Stimulated activated CD4-positive, alpha-beta T cell treated with anti-CD3 and anti-CD28 coated beads, TNF-alpha, amount 100 ng/mL, for 24 hours (primary cell): ENCODE measurements at places on chromosomes 2 and 18.

DNA sequence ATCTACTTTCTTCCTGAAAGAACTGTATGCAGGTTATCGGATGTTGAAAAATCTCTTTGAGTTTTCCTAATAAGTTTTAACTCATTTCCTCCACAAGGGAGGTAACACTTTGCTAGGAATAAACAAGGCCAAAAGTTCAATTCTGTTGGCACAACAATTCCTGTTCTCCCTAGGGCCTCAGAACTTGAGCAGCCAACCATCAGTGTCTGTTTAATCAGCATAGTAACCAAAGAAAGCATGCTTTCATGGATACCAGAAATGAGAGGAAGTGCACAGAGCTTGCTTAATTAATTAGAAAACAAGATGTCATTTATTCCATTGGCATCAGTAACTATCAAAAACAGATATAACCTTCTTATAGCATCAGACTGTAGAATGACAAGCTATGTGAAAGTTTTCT is 503.2 kb upstream of the CNTNAP5 start:
- no peak for DNase-seq

DNA sequence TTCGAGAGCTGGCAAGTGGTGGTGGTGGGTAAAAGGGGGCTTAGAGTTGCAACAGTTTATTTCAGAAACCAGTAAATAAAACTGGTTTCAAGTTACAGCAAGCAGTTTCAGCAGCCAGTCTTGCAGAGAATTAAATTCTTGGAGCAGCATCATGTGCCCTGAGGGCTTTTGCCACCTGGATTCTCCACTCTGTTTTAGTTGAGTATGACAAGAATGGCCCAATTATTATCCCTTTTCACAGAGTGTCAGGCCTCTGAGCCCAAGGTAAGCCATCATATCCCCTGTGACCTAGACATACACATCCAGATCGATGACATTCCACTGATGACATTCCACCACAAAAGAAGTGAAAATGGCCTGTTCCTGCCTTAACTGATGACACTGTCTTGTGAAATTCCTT is 72.8 kb upstream of the FANCL start:
- DNase-seq = no peak

- no peak for DNase-seq
Measured at GRCh38 chr2:215748446-215748845, 264.9 kb downstream of the MREG start.

- DNase-seq = no peak
Measured at GRCh38 chr18:26405190-26405801, 143.1 kb downstream of the KCTD1 start.

- DNase-seq = no peak
Measured at GRCh38 chr2:47230418-47230817, 75.3 kb upstream of the STPG4 start.

DNA sequence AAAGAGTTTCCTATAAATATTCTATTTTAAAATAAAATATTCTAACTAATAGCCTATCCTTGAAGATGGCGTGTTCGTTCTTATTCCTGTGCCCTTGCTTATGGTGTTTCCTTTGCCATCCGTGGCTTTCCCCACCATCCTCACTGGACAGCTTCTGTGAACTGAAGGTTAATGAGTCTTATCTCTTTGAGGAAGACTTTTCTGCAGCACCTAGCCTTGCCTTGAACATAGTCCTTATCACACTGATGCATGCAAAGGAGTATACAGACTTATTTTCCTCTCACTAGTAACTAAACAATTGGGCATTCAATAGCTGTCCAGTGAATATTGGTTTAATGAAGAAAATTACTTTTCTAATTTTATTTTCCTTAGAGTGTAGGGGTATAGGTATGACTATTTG is 88.1 kb downstream of the GULP1 start:
- DNase-seq = no peak

DNA sequence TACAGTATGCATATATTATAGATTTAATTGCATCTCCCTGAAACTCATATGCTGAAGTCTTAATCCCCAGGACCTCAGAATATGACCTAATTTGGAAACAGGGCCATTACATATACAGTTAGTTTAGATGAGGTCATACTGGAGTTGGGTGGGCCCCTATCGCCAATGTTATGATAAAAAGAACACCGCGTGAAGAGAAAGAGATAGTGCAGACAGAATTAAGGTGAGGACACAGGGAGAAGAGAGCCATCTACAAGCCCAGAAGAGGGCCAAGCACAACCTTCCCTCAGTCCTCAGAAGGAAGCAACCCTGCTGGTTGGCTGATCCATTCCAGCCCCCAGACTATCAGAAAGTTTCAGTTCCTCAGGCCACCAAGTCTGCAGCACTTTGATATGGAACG is 311.9 kb upstream of the RAB6C start:
- no peak for DNase-seq

DNA sequence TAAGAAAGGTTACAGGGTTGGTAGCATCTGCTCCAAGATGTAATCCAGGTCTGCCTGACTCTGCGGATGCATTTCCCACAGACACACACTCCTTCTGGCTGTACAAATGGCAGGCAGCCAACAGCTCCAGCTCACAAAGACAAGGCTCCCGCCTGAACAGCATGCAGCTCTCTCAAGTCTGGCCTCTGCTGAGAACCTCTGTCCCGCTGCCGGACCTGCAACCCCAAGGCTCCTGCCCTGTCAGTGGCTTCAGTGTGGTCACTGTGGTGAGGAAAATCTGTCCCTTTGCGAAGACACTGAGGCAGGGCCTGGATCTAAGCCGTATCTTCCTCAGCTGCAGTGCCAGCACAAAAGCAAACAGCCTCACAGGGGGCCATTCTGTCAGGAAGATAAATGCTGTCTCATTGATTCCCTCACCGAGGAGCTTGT is 469.3 kb upstream of the MEX3C start:
- DNase-seq = no peak

GRCh38 chr2:234981197-234982095 is 29.6 kb downstream of the SH3BP4 start:
- no peak for DNase-seq

DNA sequence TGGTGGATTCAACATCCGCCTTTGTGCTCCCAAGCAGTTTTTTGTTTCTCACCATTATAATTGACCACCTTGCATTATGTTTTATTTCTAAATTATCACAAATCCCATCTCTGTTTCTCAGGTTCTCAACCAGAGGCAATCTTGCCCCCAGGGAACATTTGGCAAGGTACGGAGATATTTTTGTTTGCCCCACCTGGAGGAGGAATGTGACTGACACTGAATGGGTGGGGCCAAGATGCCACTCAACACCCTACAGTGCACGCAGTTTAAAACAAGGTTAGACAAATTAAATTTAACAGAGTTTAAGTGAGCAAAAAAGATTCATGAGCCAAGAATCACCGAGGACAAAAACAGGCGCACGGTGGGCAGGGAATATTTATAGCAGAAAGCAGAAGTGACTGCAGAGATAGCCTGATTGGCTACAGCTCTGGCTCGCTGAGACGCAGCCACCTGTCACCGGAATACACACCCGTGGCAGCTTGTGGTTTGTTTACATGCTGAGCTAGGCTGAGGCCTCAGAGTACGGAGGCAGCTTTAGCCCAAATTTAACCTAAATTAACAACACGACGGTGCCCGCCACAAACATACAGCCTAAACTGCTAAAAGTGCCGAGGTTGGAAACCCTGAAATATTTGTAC is 150.0 kb upstream of the ALKAL2 start:
- no peak for DNase-seq

GRCh38 chr2:108911807-108912628 is 77.0 kb downstream of the EDAR start:
- DNase-seq = no peak

- no peak for DNase-seq
Measured at GRCh38 chr2:206336861-206337260, 62.4 kb downstream of the ZDBF2 start.

DNA sequence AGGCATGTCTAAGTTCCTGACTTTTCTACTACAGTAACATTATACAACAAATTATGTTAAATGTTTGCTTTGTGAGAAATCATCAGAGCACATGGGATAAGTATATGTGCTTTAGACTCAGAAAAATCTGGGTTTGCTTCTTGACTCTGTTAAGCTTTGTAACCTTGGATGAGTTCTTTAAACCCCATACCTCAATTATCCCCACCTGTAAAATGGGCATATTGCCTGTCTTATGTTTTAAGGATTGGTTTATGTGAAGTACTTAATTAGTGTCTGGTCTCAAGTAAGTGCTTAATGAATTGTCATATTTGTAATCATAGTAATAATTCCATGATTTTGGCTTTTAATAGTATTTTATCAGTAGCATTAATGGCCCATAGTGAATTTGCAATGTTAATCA is 135.8 kb downstream of the TAF4B start:
- DNase-seq = no peak

DNA sequence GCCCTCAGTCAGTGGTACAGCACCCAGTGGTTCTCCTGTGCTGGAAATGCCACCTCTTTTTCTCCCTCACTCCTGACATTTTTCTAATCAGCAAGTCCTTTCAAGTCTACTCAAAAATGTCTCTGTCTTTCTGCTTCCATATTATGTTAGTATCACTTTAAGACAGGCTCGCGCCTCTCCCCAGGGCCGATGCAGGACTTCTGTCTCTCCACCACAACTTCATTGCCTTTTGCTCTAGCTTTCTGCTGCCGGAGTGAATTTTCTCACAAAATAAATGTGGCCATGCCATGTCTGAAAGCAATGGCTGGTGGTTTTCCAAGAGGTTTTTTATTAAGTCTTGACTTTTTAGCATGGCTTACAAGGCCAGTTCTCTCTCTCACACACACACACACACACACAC is 73.6 kb downstream of the AOX1 start:
- no peak for DNase-seq

GRCh38 chr2:3403587-3404334 is 24.3 kb downstream of the TRAPPC12 start:
- DNase-seq = no peak

DNA sequence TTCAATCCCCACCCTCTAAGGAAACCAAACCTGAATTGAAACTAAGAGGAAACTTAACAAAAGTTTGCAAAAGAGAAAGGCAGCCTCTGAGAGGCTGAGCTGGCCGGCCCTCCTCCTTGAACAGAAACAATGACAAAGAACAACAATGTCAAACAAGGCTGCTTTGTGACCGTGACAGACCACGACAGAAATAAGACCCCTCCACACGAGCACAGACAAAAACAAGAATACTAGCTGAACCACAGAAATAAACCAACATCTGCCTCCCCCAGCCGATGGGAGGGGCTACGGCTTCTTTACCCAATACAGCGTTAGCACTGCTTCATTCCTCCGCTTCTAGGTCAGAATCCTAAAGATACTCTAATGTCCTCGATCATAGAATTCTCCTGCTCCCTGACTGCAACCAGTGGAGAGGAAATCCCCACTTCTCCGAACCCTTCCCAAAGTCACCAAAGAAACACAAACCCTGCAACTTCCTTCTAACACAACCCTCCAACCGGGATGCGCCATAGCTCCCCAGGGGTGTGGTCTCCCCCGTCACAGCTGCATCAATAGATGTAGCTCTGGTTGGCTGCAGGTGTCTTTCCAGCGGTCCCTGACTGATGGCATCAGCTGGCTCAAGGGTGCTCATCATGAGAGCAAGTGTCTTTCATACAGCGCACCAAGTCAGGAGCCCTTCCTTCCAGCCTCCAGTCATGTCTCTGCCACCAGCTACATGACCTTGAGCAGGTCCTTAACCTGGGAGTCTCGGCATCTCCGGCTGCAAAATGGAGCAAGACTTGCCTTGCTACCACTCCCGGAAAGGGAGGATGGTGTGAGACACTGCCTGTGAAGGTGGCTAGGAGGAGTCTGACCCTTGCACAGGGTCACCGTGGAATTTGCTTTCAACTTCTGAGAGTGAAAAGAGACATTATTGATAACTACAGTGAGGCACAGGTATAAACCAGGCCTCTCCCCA is 198.6 kb downstream of the HAUS1 start:
- DNase-seq = no peak

- DNase-seq = no peak
Measured at GRCh38 chr2:36737131-36737750, 40.7 kb downstream of the VIT start.
